ENCODE measurements at places on chromosomes 6 and 20.

DNA sequence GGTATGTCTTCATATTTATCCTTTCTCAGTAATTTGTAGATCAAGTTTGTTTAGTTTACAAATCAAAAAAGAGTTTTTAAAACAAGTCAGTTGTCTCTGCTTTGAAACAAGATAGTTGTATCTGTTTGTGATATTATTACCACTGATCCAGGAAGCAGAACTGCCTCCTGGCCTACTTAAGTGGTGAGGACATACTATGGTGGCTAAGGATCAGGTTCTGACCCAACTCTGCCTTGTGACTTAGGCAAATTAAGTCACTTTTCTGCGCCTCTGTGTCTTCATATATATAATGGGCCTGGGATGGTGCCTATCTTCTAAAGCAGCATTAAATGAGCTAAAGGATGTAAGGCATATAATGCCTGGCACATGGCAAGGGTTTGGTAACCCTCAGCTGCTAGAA, 8.7 kb downstream of the ANKS1A start:
- DNase-seq, result no peak

DNA sequence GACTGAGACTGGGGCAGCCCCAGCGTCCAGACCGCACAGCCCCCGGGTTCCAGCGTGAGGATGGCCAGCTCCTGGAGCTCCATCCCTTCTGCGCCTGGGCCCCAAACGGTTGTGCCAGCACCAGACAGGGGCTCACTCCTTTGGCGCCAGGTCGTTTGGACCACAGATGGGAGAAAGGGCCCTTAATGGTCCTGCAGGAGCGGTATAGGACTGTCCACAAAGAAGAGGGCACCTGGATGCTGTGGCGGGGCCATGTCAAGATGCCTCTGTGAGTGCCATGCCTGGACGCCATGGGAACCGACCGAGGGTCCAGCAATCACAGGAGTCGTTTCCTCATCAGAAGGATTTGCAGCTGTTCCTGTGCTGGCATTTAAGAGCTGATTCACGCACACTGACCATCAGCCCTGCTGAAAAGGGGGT, 82.7 kb downstream of the DLL1 start:
- DNase-seq, result no peak

GRCh38 chr6:106255306-106255705, 70.3 kb downstream of the ATG5 start:
- DNase-seq, result no peak

GRCh38 chr6:143160439-143161220, 99.9 kb downstream of the AIG1 start:
- DNase-seq, result no peak

- DNase-seq, result no peak
These were observed 32.8 kb upstream of the HLA-C start for GRCh38 chr6:31304683-31305082.
